Renal cortex interstitium (tissue), 15 donors: ENCODE measurements at places on chromosomes 6 and 20.

DNA sequence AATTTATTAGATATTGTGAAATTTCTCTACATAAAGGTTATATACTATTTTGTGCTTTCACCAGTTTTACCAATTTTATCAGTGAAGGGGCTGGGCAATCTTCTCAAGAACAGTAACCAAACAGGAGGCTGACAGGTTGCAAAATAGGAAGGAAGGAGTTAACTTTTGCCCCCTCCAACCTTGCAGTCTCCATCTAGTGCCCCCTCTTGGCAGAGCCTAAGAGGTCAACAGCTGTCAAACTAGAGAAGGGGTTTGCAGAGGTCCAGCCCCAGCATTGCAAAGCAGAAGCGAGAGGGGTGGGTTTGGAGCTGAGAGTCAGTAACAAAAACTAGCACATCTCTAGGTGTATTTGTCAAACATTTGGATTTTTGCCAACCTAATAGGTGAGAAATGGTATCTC lies 391.0 kb downstream of the CDC5L start:
- DNase-seq, result no peak

GRCh38 chr6:5899216-5900045 lies 107.3 kb downstream of the NRN1 start:
- no peak for DNase-seq

GRCh38 chr6:87806635-87807034 lies 104.6 kb upstream of the AKIRIN2 start:
- no peak for DNase-seq

DNA sequence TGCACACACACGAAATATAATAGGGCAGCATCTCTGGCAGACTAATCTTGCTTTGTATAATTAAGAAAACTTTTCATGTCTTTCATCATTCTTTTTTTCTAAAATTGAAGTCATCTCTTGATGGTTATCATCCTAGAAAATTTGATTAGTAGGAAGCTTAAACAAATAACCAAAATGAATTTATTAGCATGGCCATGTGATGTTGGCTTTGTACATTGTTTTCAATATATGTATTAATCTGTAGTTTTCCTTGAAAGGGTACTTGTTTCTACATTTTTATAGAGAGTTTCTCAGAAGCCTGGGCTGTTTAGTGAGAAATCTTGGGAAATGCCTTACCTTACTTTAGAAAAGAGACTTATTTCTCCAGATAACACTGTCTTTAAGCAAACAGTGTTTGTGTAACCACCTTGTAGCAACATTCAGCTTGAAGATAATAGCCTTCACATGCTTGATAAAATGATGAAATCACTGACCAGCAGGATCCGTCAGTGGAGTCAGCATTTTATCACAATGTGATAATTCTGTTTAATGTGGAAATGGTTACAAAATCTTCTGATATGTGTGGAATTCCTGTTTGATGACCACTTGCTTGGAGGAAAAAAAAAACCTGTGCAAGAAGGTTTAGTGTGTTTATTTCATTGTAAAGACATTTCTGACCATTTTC lies 147.8 kb downstream of the MACROD2 start:
- DNase-seq, result no peak

DNA sequence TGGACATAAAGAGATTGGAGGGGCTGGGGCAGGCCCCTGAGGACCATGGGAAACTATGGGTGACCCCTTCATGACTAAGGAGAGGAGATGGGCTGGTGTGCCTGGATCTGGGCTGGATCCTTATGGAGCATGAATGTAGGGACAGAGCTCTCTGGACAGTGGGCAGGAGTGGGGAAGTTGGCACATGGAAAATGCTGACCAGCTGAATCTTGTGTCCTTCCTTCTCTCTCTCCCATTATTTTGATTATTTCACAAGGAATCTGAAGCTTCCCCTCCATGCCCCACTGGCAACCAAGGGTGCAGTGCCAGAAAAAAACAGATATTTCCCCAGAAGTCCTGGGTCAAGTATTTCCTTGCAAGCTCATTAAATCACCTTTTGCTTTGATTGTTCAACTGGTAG lies 175.2 kb downstream of the DHX35 start:
- DNase-seq, result no peak

DNA sequence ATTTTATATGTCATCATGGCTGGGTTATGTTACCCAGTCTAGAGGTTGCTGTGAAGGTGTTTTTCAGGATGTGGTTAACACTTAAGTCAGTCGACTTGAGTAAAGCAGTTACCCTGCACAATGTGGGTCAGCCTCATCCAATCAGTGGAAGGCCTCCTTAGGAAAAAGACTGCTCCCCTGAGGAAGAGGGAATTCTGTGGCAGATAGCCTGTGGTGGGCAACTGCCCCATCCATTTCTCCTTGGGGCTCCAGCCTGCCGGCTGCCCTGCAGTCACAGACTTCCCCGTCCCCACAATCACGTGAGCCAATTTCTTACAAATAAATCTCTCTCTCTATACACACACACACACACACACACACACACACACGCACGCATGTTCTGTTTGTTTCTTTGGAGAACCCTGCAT lies 34.5 kb upstream of the MPC1 start:
- no peak for DNase-seq

DNA sequence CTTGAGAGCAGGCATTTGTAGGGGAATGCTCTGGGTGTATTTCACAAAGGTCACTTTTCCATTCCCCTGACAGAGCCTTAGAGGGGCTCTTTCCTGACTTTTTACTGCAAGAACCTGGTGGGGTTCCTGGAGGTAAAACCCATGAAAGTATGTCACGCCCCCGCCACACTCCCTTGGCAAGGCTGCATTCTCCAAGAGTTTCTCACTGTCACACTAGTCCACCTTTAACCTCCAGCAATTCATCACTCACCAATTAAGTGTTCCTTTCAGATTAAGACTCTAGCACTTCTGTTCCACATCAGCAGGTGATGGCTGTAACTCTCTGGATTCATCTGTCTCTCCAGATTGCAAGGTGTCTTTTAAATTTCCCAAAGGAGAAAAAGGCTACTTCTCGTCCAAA lies 32.7 kb upstream of the NKX2-4 start:
- peak; percentile 38 for DNase-seq

DNA sequence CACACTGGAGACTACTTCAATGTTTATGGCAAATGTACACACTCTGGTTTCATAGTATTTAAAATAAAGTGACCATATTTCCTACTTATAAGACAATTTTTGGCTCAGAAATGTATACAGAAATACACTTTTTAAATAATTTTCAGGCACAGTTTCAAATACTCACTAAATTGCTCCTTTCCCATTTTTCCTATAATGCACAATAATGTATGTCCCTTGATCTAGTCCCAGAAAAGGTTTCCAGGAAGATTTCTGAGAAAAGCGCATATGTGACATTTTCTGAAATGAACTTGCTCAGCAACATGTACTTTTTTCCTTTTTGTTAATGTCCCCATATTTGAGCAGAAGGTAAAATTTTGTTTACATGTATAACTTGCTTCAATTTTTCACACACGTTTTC lies 591.4 kb downstream of the CD109 start:
- no peak for DNase-seq

DNA sequence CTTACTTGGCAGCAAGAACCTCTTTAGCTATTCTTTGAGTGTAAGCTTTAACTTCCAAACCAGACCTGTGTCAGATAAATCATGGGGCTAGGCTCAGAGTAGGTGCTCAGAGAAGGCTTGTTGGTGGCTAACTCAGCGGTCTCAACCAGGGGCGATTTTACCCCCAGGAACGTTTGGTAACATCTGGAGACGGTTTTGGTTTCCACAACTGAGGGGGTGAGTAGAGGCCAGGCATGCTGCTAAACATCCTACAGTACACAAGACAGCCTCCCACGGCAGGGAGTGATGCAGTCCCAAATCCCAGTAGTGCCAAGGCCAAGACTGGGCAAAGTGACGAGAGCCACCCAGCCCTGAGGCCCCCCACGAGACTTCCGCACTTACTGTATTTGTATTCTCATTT lies 59.2 kb downstream of the RAB44 start:
- no peak for DNase-seq

GRCh38 chr6:34143884-34144580 lies 1.9 kb downstream of the GRM4 start:
- no peak for DNase-seq

- DNase-seq, result no peak
Measured at GRCh38 chr20:39716796-39717341, 754.7 kb downstream of the DHX35 start.

GRCh38 chr20:53625311-53626129 lies 31.9 kb upstream of the ZNF217 start:
- no peak for DNase-seq

DNA sequence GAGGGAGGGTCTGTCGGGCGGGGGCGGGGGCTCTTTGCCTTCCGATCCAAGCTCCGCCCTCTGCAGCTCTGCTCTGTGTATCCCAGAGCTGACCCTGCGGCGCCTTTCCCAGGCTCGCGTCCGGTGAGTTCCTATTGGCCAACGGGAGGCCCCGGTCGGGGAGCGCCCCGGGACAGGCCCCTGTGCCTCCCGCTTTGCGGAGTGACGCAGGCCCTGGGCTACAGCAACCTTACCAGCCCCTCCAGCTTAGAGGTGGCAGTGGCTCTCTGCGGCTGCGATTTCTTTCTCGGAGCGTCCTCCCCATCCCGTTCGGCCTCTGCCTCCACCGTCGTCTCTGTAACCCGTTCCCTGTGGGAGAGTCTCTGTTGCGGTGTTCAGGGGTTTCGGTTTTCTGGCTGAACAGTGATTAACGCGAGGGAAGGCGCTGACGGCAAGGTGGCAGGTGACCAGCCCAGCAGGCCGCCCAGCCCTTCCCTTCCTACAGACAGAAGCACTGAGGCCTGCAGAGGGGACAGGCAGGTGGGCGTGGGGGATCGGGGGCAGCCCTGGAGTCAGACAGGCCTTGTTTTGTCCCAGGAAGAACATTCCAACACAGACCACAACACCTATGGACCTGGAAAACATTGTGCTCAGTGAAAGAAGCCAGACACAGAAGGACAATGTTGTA lies 18.1 kb upstream of the CEBPB start:
- DNase-seq, result no peak
